ENCODE measurements at places on chromosomes 11 and 22.

- no peak for DNase-seq
Measured at GRCh38 chr22:19863571-19863970, 8.9 kb upstream of the GNB1L start.

GRCh38 chr22:26585104-26585790, 4.7 kb downstream of the TPST2 start:
- DNase-seq: peak; percentile 22

- no peak for DNase-seq
Measured at GRCh38 chr22:37427135-37427710, at the start of gene ELFN2. TSS of gene ELFN2 (minus strand) at chr22:37427479. CDS start at chr22:37375534, 51,945 bp downstream.

DNA sequence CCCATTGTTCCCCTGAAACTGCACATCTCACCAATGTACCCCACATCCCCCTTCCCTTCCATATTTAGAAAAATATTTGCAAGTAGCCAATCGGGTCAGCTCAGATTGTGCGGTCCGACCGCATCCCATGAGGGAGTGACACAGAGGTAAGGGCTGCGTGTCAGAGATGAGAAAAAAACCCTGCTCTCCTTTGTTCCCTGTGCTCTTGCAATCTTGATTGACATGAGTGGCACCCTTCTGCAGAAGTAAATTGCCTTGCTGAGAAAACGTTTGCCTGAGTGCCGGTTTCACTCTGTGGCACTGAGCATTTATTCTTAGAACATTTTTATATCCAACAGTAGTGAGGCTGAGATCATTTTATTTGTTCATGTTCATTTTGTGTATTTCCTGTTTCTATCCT, 81.6 kb upstream of the CCDC90B start:
- DNase-seq: no peak

GRCh38 chr11:95829580-95830259, 39.4 kb downstream of the CEP57 start:
- no peak for DNase-seq

DNA sequence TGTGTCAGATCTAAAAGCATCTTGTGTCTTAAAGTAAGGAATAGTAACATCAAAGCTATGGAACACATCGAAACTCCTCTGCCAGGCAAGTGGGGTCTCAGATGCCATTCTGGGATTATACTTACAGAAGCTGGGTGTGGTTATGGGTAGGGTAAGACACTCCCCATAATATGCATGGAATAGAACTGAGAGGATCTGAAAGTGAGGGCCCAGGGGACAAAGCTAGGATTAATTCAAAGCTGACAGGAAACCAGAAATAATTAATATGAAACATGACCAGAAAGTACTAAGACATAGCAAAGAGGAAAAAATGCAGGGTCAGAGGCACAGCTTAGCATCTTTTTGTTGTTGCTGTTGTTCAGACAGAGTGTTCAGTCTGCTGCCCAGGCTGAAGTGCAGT, 40.2 kb upstream of the EED start:
- DNase-seq: no peak

GRCh38 chr22:46338636-46339035, 3.1 kb downstream of the TRMU start:
- no peak for DNase-seq

- peak; percentile 16 for DNase-seq
Measured at GRCh38 chr11:81870066-81870412, 863.6 kb downstream of the FAM181B start.

DNA sequence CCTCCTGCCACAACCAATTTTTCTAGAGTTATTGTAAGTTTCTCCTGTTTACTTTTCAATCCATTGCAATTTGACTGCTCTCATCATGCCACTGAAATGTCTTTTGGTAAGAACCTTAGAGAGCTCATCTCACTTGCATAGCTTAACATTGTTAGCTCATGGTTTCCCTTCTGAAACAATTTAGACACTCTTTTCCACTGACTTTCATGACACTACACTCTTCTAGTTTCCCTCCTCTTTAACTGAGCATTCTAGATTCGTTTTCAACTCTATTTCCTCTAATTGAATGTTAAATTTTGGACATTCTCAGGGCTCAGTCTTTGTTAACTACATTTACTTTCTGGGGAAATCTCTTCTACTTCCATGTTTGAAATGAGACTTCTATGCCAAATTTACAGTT, 369.1 kb downstream of the JRKL start:
- DNase-seq: no peak

GRCh38 chr22:27084130-27084529, 426.7 kb downstream of the MIAT start:
- no peak for DNase-seq

Measured in activated naive CD8-positive, alpha-beta T cell treated with anti-CD3 and anti-CD28 coated beads for 36 hours (primary cell).